Choroid plexus epithelial cell (primary cell): ENCODE measurements at places on chromosomes 2 and 18.

DNA sequence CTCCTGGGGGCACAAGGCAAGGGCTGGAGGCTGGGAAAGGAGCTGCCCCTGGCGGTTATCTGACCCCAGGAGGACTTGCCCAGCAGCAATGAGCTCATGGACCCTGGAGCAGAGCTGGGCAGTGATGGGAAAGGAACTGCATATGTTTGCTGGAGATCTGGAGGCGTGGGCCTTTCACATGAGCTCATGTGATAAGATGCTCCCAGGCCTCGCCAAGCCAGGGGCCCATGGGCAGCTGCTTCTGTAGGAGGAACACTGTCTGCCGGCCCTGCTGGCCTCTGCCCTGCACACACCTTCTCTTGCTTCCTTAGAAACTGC is 9.0 kb upstream of the NPPC start:
- no peak for DNase-seq

- DNase-seq = no peak
These were observed 57.2 kb upstream of the ASB18 start for GRCh38 chr2:236321415-236321814.

- DNase-seq = no peak
These were observed 238.8 kb downstream of the CD226 start for GRCh38 chr18:69708844-69709243.

GRCh38 chr2:169082995-169083394 is 13.6 kb downstream of the DHRS9 start:
- DNase-seq = no peak

DNA sequence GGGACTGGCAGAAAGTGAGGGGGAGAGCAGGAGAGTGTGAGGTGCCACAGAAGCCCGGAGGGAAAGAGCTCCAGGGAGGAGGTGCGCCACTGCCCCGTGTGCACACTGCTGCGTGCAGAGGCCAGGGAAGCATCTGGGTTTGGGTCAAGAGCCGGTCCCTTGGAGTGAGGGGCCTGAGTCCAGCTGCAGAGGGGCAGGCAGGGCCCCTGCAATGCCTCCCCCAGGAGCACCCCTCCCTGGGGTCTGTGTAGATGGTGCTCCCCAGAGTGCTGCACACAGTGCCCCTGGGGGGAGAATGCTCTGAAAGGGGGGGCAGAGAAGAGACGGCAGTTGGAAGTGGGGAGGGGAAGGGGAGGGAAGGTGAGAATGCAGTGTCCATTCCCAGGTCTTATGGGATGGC is 3.7 kb upstream of the LIMS2 start:
- no peak for DNase-seq

DNA sequence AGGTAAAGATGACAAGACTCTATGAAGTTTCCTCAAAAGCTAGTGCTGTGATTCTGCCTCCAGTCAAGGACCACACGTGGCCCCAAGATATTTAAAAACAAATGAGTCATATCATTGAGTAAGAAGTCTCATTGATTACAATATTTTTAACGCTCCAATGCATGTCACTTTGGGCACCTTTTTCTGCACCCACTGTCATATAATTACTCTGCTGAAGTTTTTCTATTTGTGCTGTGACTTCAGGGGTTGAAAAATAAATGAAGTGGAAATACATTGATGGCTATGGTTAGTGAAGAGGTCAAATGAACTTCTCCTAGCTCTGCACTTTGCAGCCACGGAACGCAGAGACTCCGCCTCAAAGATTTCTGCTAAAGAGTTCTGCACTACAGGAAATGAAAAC is 344.3 kb upstream of the KYNU start:
- DNase-seq = peak; percentile 50

DNA sequence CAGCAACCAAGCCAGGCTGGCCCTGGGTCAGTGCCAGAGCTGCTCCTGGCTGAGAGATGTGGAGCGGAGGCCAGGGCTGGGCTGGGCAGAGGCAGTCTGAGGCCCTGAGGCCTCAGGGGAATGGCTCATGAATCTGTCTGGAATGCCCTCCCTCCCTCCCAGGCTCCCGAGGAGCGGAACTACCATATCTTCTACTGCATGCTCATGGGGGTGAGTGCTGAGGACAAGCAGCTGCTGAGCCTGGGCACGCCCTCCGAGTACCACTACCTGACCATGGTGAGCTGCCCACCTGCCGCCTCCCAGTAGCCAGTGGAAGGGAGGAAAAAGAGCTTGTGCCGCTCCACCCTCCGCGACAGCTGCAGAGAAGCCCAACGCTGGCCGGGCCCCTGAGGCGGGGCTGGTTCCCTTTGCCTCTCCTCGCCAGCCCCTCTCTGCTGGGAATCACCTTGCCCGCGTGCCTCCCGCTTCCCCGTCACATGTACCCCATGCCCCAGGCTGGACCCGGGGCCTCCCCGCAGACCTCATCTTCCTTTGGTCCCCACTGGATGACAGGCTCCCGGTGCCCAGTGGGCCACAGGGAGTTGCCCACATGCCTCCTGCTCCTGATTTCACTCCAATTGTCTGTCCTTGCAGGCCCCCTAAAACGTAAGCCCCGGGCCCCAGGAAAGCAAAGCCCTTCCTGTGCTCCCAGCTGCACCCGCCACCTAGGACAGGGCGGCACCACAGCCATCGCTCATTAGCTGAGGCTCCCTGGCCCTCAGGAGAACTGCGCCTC is 41.1 kb downstream of the MYO7B start:
- peak; percentile 55 for DNase-seq

- DNase-seq = no peak
These were observed 484.0 kb downstream of the TSN start for GRCh38 chr2:122239440-122239839.

DNA sequence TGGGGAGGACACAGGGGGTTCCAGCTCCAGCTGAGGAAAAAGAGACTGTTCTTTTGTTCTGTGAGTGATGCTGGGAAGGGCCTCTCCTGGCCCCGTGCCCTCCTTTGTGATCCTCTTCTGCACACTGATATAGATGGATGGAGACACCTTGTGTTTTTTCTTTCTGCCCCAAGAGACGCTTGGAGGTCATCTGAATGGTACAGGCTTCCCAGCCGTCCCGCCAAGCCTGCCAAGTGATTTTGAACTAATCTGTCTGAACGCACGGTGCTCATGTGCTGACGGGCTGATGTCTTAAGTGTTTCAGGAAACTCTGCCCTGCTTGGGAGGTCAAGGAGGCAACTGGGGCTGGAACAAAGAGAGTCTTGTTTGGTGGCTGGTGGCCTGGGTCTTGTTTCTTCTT is 57.5 kb downstream of the KIF5C start:
- DNase-seq = no peak

DNA sequence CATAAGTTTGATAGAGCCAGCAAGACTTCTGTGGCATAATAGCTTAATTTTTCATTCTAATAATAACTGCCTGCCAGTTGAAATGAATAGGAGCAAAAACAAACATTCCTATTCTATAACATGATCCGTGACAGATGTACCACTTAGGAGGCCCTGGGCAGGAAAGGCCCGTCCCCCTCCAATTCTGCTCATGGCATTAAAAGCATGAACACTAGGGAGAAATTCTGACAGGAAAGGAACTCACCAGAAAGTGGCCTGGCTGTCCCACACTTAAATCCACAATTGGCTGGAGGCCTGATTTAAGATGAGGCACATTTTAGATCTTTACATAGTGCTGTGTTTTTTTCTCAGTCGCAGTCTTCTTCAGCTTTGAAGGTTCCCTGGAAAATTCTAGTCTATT is 261.9 kb upstream of the ETAA1 start:
- DNase-seq = no peak

DNA sequence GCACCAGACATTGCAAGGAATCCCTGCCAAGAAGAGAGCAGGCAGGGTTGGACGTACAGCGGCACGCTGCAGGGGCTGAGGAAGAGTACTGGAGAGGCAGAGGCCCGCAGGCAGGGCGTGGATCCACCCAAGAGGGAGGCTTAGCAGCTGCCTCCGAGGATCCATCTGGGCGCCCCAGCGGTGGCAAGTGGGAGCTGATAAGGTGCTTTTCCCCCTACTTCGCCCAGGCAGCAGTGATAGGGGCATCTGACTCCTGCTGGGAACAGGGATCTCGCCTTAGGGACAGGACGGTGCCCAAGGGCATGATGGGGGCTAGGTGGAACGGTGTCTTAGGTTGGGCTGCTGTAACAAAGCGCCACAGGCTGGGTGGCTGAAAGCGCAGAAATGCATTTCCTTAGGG is 67.4 kb upstream of the HS6ST1 start:
- no peak for DNase-seq

DNA sequence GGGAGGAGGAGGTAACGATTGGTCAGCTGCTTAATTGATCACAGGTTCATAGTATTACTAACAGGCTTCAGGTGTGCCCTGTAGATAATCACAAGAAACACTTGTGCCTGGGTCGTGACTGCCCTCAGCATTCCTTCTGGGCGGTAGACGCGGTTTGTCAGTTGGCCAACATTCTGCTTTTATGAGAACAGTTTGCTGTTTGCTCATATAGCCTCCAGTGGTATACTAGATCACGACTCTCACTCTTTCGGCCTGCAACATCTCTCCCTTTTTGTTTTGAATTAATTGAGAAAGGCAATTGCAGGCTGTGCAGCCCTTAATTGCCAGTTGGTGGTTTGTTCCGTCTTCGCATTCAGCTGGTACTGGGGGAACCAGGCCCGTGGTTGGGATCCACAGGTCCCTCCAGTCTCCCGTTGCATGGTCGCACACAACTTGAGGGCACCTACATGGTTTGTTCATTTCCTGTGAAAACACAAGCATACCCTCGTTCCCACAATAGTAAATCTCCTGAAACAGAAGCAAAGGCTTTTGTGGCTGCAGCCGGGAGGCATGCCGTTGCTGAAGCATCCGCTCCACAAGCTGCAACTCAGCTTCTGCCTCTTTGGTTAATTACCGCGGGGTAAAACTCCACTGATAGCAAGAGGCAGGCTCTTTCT is 30.3 kb upstream of the GPR17 start:
- no peak for DNase-seq

- no peak for DNase-seq
These were observed 50.1 kb upstream of the CCDC150 start for GRCh38 chr2:196589419-196589818.

DNA sequence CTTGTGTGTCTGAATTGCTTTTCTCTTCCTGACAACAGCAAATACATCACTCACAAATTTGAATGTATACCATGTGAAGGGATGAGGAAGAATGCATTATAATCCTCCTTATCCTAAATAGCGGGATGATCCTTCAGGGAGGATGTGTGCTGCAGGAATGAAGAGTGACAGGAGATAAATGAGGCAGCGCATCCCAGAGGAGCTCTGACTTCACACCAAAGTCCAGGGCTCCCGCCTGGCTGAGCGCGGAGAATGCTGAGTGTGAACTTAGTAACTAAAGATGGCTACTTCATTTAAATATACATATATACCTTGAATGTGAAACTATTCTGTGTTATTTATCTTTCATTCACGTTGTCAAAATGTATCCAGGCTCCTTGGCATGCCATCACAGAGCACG is 145.2 kb upstream of the TPO start:
- no peak for DNase-seq
